ENCODE measurements at places on chromosomes 4 and X.

GRCh38 chrX:64204701-64205440, 637 bp downstream of the AMER1 start:
- DNase-seq: peak; percentile 2

- DNase-seq: no peak
Observed at GRCh38 chrX:110082161-110082560, 79.2 kb downstream of the TMEM164 start.

DNA sequence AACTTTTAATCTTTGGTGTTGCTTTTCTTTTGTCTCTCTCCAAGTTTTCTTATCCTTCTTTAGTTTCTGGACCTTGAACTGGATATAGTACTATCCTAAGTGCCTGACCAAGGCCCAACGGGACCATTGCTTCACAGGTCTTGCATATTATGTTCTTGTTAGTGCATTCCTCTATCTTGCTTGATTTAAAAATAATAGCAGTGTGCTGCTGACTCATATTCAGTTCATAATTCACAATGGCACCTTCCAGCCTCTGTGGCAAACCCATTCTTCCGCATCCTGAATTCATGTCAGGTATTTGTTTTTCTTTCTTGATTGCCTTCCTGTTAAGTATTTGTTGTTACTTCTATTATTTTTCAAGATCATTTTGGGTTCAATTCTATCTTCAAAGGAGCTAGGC, 197.1 kb upstream of the GIMD1 start:
- DNase-seq: no peak

GRCh38 chr4:107442538-107443111, 277.4 kb downstream of the PAPSS1 start:
- DNase-seq: no peak
